ENCODE measurements at places on chromosomes 6 and 20.
A peak's percentile ranks its signal among the peaks of the same experiment; 100 is the strongest.

DNA sequence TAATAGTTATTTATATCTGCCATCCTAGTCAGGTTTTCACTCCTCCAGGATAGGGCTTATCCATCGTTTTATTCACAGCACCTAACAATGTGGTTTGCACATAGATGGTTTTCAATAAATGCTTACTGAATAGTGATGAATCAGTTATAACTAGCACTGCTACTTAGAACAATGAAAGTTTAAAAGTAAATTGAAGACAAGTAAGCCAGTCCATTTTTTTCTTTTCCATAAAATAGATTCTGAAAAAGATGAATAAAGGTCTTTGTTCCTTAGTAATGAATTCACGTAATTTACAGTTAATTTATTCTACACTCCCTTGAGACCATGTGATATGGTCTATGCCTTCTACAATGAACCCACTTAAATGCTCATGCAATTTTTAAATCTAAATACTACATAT lies 212.5 kb downstream of the RNGTT start:
- DNase-seq: no peak

GRCh38 chr6:132161283-132161682 lies 210.1 kb upstream of the CCN2 start:
- DNase-seq: peak; percentile 63

- DNase-seq: peak; percentile 89
These were observed 15.2 kb downstream of the FAM210B start for GRCh38 chr20:56373942-56374341.

DNA sequence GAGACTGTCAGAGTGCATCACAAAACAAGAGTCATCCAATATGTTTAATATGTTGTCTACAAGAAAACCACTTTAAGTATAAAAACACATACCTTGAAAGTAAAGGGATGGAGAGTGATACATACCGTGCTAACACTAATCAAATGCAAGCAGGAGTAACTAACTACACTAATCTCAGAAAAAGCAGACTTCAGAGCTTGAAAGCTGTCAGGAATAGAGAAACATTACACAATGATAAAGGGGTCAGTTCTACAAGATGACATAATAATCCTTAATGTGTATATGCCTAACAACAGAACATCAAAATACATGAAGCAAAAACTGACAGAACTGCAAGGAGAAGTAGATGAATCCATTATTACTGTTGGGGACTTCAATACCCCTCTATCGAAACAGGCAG lies 59.7 kb upstream of the SMIM29 start:
- DNase-seq: no peak

GRCh38 chr20:32456869-32457478 lies 98.8 kb downstream of the ASXL1 start:
- peak; percentile 31 for DNase-seq

- DNase-seq: no peak
These were observed 104.9 kb downstream of the SESN1 start for GRCh38 chr6:108989700-108990099.

DNA sequence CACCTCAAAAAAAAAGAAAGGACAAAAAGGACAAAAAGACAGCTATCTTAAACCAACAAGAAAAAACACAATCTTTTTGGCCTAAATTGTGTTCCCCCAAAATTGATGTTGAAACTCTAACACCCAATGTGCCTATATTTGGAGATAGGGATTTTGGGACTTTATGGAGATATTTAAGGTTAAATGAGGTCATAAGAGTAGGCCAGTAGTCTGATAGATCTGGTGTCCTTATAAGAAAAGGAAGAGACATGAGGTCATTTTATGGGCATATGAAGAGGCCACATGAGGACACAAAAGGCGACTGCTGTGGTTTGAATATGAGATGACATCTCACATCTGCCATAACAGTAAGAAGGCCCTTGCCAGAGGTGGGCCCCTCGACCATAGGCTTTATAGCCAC lies 49.5 kb downstream of the TRIM38 start:
- DNase-seq: no peak

- no peak for DNase-seq
These were observed 2.9 kb downstream of the FRK start for GRCh38 chr6:116057766-116058165.

GRCh38 chr6:169240125-169240524 lies 13.5 kb downstream of the THBS2 start:
- no peak for DNase-seq

- DNase-seq: no peak
These were observed 84.7 kb downstream of the ASXL1 start for GRCh38 chr20:32442630-32443373.

- DNase-seq: no peak
These were observed 60.4 kb upstream of the SNX9 start for GRCh38 chr6:157762636-157763035.

DNA sequence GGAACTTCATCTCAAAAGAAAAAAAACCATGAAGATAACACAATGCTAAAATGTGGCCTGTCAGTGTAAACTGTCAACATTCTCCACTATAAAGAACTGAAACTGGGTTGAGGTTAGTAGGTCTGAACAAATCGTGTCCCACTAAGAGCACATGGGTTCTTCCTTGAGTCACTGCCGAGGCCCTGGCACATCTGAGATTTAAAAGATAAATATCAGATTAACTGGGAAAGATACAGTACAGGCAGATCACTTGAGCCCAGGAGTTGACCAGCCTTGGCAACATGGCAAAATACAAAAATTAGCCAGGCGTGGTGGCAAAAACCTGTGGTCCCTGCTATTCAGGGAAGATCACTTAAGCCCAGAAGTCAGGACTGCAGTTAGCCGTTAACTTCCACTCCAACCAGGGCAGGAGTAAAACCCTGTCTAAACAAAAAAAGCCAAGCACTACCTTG lies 5.6 kb downstream of the EEF1A1 start:
- no peak for DNase-seq

DNA sequence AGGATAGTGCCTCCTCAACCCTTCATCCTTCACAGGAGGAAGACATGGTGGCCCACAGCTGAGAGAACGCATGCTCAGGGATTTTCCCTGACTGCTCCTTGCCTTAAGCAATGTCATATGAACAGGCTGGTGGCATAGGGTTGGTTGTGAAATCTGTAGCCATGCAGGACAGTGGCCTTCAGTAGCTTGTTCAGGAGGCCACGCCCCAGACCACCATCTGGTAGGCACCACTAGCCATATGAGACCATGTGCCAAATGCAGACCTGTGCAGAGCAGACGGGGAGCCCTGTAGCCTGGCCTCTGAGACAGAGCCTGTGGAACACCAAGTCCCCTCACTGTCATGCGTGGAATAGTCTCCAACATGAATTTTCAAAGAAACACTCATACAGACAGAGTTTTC lies 76.5 kb downstream of the ADTRP start:
- no peak for DNase-seq

DNA sequence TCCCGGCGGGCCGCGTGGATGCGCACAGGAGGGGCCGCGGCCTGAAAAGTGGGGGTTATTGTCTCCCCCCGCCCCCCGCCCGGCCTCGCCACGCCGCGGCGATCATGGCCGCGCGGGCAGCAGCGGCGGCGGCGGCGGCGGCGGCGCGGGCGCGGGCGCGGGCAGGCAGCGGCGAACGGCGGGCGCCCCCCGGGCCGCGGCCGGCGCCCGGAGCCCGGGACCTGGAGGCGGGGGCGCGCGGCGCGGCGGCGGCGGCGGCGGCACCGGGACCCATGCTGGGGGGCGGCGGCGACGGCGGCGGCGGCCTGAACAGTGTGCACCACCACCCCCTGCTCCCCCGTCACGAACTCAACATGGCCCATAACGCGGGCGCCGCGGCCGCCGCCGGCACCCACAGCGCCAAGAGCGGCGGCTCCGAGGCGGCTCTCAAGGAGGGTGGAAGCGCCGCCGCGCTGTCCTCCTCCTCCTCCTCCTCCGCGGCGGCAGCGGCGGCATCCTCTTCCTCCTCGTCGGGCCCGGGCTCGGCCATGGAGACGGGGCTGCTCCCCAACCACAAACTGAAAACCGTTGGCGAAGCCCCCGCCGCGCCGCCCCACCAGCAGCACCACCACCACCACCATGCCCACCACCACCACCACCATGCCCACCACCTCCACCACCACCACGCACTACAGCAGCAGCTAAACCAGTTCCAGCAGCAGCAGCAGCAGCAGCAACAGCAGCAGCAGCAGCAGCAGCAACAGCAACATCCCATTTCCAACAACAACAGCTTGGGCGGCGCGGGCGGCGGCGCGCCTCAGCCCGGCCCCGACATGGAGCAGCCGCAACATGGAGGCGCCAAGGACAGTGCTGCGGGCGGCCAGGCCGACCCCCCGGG lies 637 bp downstream of the ARID1B start:
- peak; percentile 54 for DNase-seq

- DNase-seq: peak; percentile 89
These were observed 28.9 kb downstream of the EIF2S2 start for GRCh38 chr20:34083137-34083536.

DNA sequence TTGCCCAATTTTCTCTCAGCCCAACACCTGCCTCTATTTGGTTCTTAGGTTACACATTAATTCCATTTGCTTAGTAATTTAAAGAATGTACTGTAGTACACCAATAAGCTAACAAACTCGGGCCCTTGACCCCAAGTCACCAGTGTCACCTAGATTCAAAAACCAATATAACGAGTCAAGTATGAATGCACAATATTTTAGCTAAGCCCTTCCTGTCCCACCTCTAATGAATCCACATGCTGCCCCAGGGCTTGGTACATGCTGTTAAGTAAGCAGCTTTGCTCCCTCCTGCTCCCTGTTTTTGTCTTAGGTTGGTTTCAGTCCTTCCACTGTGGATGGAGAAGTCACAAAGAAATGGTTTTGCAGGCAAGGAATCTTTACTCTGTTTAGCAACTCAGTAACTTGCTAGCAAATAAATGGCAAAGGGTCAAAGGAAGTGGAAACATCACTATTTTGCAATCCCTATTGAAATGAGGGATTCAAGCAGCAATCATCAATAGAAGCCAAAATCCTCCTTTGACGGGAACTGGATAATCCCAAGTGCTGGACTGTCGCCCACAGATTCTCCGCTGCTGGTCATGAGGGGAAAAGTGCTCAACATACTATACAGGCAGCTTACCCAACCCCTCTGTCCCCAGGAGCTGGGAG lies 5.0 kb upstream of the MPC1 start:
- DNase-seq: no peak

DNA sequence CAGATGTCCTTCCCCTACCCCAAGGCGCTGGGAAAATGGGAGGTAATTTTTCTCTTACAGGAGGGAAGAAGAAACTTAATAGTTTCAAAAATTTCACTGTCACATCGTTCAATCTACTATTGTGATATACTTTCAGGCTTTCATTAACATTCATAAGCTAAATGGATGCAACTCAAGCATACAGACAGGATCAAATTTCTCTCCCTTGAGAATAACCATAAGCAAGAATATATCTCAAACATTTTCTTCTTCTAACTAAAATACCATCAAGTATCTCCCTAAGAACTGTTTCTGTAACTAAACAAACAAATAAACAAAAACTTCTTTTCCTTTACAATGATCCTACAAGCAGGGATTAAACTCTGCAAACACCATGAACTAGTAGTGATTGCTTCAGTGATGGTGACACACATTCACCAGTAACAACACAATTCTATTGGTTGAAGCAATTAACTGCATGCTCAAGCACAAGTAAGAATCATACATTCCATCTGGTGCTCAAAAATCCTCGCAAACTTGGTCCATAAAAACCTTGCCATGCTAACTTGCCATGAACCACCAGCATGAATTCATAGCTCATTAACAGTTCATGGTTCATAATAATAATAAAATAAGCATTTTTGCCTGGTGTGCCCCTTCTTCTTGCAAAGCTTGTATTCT lies 183.8 kb downstream of the PTPRK start:
- no peak for DNase-seq

GRCh38 chr20:32325706-32326503 lies 32.2 kb upstream of the ASXL1 start:
- peak; percentile 82 for DNase-seq

DNA sequence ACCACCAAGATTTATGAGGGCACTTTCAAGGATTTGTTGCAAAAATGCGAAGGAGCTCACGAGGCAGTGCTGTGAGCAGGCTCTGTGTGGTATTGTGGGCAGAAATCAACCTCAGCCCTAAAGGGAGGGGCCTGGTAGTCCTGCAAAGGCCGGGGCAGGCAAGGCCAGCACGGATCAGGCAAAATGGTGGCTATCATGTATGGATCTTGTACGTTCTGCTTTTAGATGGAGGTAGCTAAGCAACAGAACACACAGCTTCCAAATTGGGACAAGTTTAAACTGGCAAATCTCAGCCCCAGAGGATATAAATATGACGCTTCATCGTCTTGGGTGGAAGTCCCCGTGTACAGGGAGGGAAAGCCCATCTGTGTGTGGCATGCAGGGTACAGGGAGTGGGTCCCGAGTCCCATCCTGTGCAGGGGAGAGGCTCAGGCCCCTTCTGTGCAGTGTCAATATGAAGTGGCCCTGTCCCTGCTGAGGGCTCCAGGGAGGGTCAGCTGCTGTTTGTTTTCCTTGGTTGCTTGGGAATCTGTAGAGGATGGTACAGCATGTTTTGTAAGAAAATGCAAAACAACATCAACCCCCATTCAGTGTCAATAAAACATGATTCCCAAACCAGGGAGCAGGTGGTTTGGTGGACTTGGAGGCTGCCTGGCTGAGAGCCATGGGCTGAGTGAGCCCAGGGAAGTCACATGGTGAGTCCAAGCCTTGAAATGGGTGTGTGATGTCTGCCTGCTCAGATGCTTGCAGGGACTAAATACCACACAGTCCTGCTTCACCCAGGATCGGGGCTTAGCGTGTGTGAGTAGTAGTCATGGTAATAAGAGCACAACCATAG lies 113.0 kb downstream of the SYCP2 start:
- DNase-seq: no peak

- DNase-seq: peak; percentile 18
These were observed 35.8 kb upstream of the SHLD1 start for GRCh38 chr20:5714261-5715041.

GRCh38 chr6:136226674-136227377 lies 23.3 kb downstream of the MTFR2 start:
- peak; percentile 49 for DNase-seq

- DNase-seq: no peak
These were observed 221.9 kb upstream of the CDH4 start for GRCh38 chr20:61030130-61030529.

GRCh38 chr20:57795342-57795697 lies 85.5 kb upstream of the PMEPA1 start:
- DNase-seq: peak; percentile 62

DNA sequence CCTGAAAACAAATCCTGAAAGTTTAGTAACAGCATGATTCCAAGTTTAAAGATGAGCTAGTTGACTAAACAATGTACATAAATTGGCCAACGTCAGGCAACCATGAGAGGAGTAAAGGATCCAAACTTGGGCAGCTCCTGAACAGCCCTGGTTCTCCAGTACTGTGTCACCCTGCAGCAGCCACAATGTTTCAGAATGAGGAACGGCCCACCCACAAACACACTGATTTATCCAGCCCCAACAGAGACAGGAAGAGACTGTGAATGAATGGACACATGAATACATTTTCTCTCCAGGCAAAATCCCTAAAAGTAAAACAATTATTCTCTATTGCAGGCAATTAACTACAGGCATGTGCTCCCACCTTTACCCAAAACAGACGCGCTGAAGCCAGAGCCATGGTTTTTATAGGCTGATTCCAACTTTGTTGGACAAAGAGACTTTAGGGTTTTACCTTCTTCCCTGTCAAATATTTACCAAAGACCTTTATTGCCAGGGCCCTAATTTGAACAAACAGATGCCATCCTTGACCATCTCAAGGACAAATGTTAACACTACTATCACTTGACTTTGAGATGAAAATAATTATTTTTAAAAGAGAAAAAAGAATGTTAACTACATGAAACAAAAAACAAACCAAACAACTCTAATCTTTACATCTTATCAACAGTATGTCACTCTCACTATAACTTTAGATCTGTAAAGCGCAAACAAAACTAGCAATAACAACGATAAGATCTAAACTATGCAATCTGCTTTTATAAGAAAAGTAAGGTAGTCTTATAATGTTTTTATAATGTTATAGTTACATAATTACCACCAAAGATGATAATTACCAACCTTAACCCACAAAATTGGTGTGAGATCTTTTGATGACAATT lies 22.9 kb downstream of the CNKSR3 start:
- DNase-seq: peak; percentile 32

Measured in astrocyte of the spinal cord (primary cell).